ENCODE measurements at places on chromosomes 6 and 20.

GRCh38 chr6:30957716-30958115 lies 16.9 kb downstream of the MUCL3 start:
- DNase-seq, result no peak

GRCh38 chr6:168514216-168514615 lies 73.2 kb downstream of the SMOC2 start:
- no peak for DNase-seq

DNA sequence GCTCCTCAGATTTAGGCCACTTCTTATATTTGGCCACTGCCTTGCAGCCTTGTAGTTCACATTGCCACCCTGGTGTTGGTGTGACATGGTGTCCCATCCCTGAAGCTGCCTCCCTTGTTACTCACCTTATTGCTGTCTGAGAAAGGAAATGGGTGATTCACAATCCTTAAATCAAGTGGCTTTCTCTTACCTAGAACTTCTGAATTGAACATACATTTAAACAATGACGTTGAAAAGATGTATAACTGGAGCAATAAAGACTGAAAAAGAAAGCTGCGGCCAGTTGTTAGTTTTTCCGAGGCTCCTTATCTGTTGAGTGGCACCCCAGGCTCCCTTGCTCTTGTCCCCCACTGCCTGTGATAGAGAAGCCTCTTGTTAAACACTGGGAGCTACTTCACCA lies 28.8 kb upstream of the GNRH2 start:
- DNase-seq, result no peak

- no peak for DNase-seq
Observed at GRCh38 chr6:39227476-39227875, 1.8 kb downstream of the KCNK5 start.

GRCh38 chr6:116402108-116402937 lies 31.6 kb downstream of the DSE start:
- no peak for DNase-seq

DNA sequence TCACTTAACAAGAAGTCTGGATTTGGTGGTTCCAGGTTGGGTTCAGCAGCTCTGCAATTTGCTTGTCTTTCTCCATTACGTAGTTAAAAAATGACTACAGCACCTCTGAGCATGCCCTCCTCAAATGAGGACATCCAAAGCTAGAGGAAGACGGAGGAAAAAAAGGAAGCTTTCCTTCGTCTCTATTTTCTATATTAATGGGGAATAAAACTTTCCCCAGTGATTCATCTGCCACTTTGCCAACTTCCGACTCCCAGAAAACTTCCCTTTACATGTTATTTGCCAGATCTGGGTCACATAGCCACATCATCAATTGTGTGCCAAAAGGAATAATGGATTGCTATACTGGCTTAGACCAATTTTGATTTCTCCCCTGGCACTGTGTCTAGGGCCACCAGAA lies 69.5 kb downstream of the ZFAND3 start:
- no peak for DNase-seq

GRCh38 chr20:32582659-32583580 lies 2.2 kb downstream of the NOL4L start:
- no peak for DNase-seq

GRCh38 chr20:4682682-4683081 lies 39.0 kb upstream of the PRND start:
- DNase-seq, result no peak

GRCh38 chr20:19779634-19780033 lies 21.6 kb downstream of the RIN2 start:
- DNase-seq, result no peak

DNA sequence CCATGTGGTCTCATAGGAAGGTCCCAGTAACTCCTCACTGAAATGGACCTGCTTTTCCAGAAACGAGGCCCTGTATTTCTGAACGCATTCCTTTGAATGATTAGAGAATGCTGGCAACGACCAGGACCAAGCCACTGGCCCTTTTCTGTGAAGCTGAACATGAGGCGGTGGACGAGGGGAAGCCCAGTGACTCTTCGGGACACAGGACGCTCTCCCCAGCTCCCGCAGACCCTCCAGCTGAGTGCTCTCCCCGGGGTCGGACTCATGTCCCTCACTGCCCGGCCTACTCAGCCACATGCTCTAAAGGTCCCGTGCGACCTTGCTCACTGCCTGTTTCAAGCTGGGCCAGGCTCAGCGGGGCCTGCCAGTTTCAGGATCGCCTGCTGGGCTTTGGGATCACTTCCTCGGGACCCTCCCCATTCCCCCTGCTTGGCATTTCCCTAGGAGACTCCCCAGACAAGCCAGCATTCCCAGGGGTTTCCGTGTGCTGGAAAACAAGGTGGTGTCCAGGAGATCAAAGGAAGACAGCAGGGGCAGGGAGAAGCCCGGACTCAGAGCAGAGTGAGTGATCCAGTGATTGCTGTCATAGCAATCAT lies 2.6 kb upstream of the CST9 start:
- no peak for DNase-seq

GRCh38 chr6:130560231-130560630 lies 194.4 kb downstream of the TMEM200A start:
- DNase-seq, result no peak

GRCh38 chr6:131172222-131172621 lies 37.0 kb downstream of the AKAP7 start:
- no peak for DNase-seq

DNA sequence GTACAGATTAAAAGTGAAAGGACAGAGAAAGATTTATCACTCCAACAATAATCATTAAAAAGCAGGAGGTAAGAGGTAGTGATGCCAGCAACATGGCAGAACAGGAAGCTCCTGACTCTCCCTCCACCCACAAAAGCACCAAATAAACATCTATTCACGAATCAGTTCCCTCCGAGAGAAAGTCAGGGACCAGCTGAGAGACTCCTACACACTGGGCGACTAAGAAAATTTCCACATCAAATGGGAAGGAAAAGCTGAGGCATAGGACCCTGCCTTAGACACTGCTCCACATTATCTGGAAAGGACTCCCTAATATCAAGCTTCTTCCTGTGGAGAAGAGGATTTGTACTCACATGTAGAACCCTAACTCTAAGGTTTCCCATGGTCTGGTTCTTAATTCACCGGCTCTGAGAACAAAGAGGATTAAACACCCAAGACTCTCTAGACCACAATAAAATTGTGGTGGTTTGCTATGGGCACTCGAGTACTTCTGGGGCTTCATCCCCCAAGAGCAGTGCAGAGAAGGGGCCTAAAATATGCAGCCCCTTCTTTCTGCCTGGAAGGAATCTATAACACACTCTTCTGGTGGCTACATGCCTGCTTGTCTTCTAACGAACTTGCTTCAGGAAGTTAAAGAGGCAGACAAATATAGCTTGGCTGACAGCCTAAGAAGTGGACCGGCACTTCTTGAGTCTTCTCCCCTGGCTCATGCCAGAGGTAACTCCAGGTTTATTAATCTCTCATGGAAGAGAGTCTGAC lies 29.4 kb upstream of the ASF1A start:
- DNase-seq, result no peak

- no peak for DNase-seq
Observed at GRCh38 chr6:90803956-90804355, 217.1 kb upstream of the MAP3K7 start.

DNA sequence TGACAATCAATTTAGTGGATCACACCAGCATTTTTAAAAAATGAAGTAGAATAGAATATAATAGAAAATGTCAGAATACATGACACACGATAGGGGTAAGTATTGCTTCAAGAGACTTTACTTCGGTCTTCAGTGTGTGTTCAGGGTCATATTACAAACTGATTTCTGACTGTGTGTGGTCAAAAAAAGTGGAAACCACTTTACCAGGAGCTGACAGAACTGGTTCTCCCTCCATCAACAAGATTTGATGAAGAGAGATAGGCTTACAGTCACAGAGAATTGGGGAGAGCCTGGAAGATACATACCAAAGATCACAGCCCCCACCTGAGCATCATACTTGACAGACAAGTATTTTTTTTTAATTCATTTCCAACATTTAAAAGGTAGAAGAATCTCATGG lies 21.7 kb downstream of the ARMC2 start:
- no peak for DNase-seq

- no peak for DNase-seq
Observed at GRCh38 chr20:20276811-20277530, 90.9 kb upstream of the INSM1 start.

- no peak for DNase-seq
Observed at GRCh38 chr6:113405326-113406047, 451.7 kb upstream of the MARCKS start.

GRCh38 chr20:63359937-63360849 lies 956 bp downstream of the CHRNA4 start:
- no peak for DNase-seq

GRCh38 chr20:37584238-37584807 lies 56.6 kb upstream of the BLCAP start:
- DNase-seq, result no peak

GRCh38 chr6:80477591-80477990 lies 371.1 kb downstream of the BCKDHB start:
- DNase-seq, result no peak

- DNase-seq, result no peak
Observed at GRCh38 chr6:39328066-39328465, 5.6 kb upstream of the KCNK16 start.

GRCh38 chr6:42774201-42774600 lies 7.7 kb upstream of the BICRAL start:
- no peak for DNase-seq

DNA sequence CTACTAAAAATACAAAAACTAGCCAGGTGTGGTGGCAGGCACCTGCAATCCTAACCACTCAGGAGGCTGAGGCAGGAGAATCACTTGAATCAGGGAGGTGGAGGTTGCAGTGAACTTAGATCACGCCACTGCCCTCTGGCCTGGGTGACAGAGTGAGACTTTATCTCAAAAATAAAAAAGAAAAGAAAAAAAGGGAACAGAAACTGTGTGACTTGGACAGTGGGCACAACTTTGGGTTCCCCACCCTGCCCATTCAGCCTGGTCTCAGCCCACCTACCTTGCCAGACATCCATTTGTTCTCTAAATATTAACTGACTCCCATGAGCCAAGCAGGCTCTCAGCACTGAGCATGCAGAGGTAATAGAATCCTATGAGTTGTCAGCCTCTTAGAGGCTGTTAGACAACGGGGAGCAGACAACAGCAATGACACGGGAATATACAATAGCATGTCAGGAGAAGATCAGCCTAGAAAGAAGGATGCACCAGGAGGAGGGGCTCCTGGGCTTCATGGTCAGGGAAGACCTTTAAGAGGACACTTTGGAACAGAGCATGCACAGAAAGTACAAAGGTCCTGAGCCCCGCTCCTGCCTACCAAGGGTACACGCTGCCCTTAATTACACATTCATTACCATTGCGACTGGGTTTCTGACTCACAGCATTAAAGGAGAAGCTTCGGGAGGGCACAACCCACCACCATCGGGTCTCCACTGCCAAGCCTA lies 20.0 kb downstream of the FAM209B start:
- no peak for DNase-seq

- no peak for DNase-seq
Observed at GRCh38 chr6:159874435-159874834, 16.4 kb upstream of the MAS1 start.

GRCh38 chr6:25821341-25821740 lies 10.5 kb downstream of the SLC17A1 start:
- no peak for DNase-seq

DNA sequence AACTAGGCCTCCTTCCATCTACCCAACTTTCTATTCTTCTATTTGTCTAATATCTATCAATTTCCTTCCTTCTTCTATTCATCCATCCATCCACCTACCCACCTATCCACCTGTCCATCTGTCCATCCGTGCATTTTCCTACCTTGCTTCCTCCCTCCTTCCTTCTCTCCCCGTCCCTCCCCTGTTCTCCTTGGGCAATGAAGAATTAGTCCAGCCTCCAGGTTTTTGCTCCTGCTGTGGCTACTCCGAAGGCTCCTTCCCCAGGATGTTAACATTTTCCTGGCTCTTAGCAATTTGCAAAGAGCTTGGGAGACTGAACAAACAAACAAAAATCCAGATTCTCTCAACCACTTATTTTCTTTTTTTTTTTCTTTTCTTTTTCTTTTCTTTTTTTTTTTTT lies 81.6 kb downstream of the KCNB1 start:
- DNase-seq, result no peak

GRCh38 chr6:40387871-40388264 lies 199.3 kb downstream of the LRFN2 start:
- DNase-seq, result no peak

All from esophagus squamous epithelium (tissue), 5 donors.